Central memory CD4-positive, alpha-beta T cell (primary cell): ENCODE measurements at places on chromosomes 13 and 19.

DNA sequence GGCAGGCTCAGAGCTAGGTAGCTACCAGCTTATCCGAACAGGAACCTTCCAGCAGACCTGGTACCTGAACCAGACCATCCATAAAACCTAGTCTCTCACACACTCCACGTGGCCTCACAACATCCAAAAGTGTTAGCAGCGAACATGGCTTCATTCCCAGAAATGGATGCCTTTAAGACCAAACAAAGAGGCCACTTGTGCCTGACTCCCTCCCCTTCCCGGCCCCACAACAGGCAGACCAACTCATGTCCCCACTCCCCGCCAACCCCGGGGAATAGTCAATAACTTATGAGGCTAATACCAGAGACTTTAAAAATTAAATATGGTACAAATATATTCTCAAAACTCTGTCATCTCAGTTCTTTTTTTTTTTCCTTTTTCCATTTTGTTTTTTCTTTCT, 46.2 kb downstream of the ZNF557 start:
- DNase-seq = no peak

GRCh38 chr13:110137680-110138009, 169.3 kb downstream of the COL4A1 start:
- no peak for DNase-seq

DNA sequence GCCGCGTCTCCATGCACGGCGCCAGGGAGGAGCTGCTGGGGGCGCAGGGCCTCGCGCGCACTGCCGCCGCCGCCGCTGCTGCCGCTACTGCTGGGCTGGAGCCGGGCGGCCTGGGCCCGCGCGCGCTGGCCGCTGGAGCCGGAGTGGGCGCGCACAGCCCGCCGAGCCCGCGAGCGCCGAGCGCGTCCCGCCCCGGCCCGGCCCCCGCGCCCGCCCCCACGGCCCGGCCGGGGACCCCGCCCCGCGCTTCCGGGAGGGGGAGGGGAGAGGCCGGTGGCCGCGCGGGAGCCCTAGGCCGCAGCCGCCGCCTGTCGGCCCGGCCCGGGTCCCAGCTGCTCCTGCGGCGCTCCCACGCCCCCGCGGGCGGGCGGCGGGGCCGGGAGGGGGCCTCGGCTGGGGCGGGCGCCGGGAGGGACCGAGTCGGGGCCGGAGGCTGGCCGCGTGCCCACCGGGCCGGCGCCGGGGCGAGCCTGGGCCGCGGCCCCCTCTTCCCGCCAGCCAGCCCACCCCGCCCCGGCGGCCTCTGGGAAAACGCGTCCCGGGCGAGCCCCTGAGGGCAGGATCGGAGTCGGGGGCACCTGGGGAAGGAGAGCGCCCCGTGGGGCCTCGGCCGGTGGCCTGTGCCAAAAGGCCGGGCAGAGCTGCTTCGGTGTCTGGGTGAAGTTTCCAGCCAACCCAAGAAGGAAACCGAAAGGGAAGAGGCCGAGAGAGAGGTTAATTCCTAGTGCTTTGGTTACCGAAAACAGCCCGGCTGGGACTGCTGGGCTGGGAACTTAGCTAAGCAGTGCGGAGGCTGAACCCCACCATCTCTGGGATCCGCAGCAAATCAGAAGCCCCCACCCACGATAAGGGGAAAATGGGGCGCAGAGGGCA, at the start of gene STK24:
Gene STK24 (minus strand): TSS at position 145 of the 873 bp plus-strand sequence. CDS start 321 bp downstream, outside the sequence.
- peak; percentile 56 for DNase-seq

- no peak for DNase-seq
Measured at GRCh38 chr19:48964205-48965039, 687 bp upstream of the FTL start.

GRCh38 chr19:58394821-58395219, 636 bp upstream of the RNF225 start:
- no peak for DNase-seq

- peak; percentile 18 for DNase-seq
Measured at GRCh38 chr19:7004313-7004931, 16.8 kb downstream of the MBD3L2B start.

DNA sequence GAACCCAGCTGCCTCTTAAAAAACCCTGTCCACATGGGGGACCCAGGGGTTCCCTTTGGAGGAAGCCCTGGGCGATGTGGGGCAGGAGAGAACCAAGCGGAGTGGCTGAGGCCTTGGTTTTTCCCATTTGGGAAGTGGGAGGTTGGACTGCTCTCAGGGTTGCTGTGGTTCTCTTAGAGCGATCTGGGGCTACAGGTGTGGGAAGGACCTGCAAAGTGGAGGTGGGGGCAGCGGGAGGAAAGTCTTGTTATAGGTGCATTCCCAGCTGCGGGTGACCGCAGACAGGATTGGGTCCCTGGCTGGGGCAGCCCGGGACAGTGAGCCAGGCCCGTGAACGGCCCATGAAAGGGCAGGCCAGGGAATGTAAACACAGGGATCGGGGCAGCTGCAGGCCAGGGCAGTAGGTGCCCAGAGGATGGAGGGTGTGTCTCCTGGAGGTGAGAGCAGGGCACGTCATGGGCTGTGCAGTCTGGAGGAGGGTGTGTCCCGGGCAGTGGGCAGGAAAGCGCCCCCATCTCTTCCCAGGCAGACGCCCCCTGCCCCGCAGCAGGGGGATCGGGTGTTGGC, 814 bp downstream of the SLC25A23 start:
- DNase-seq = no peak

DNA sequence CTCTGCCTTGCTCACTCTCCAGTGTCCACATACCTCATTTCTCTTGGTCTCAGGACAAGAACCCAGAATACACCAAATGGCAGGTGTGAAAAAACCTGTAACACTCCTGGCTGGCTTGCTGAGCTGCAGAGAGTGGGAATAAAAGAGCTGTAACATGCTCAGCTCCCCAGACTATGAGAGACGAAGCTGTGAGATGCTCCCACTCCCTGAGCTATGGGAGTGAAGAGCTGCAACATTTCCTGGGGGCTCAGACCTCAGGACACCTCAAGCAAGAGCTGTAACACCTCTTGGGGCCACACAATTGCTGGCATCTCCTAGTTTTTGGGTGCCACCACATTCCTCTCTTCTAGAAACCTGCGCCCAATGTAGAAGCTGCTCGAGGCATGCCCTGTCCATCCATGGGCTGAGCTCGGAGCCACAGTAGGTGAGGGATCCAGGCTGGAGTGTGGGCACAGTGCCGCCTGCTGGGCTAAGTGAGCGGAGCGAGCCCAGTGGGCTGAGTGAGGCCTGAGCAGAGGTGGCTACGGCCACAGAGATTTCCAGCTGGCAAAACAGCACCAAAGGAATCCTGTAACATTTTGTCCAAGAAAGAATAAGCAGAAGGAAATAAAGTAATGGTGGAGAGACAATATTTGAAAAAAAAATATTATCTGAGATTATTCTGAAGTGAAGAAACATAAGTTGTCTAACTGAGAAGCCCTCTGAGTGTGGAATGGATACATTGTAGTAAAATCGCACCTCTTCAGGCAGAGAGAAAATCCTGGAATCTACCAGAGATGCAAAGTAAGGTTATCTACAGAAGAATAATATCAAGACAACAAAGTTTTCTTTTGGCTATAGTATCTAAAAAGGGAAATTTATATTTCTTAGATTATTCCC, 186.2 kb upstream of the PCDH9 start:
- no peak for DNase-seq

DNA sequence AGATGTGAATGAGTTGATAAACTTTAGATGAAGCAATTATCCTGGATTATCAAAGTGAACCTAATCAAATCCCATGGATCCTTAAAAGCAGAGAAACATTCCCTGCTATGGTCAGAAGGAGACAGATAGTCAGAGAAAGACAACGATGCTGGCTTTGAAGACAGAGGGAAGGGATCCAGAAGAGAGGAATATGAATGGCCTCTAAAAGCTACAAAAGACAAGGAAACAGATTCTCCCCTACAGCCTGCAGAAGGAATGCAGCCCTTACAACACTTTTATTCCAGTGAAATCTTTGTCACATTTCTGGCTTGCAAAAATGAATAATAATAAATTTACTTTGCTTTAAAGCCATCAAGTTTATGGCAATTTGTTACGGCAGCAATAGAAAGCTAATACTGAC, 1164.2 kb downstream of the PCDH17 start:
- DNase-seq = no peak

DNA sequence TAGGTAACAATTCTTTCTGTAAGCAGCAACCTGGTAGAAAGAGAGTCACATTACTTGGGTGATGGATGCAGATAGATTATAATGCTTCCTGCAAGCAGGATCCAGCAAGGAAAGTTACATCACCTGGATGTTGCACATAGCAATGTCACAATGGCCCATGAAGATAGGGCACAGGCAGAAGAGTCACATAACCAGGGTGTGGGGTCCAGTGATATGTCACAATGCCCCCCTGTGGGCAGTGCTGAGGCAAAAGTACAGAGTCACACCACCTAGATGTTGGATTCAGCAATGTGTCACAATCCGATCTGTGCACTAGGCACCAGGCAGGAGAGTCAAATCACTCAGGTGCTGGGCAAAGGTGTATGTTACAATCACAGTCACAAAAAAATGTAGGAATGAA, 4.0 kb upstream of the ZNF43 start:
- no peak for DNase-seq
